ENCODE measurements at places on chromosomes 13 and 19.

DNA sequence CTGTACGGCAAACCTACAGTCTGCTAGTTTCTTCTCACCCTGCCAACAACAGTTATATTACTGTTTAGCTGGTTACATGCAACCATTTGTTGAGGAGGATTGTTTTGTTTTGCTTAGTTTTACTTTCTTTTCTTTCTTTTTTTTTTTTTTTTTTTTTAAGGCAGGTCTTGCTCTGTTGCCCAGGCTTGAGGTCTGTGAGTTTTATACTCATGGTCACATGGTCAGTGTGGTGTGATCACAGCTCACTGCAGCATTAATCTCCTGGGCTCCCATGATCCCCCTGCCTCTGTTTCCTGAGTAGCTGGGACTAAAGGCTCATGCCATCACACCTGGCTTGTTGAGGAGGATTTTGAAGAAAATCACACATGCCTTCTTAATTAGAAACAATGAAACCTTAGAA is 505.6 kb downstream of the GPC5 start:
- DNase-seq, result no peak

DNA sequence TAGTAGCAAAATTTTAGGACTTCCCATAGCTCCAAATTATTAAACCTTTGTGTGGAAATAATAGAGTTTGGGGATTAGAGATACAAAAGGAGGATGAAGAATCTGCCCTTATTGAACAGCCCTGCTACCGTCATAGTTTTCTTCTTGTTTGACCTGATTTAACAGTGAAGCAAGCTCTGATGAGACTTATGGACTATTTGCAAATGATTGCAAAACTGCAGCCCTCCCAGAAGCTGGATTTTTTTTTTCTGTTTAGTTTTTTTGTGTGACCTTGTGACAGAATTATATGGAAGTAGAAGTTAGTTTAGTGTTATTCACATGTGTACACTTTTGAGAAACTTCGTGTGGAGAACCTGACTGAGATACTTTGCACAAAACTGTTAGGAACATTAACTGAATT is 267.8 kb downstream of the KCNRG start:
- no peak for DNase-seq

- DNase-seq, result no peak
These were observed 60.3 kb downstream of the CCDC70 start for GRCh38 chr13:51921790-51922740.

GRCh38 chr13:95226050-95226449 is 75.2 kb downstream of the ABCC4 start:
- DNase-seq, result no peak

DNA sequence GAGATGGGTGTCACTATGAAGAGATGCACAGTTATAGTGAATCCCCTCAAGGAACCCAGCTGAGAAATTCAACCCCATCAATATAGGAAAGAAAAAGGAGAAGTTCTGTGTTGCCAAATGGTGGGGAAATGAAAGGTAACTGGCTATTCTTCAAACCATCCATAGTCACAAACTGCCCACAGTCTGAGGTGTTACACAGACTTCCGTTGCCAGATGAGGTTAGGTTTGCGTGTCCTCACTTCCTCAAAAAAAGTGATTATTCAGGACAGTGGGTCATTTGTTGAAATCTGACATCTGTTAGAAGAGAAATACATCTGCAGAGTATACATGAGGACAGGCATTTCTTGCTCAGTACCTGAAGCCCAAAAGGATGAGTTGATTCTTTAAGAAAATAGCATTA is 9.0 kb downstream of the SIGLEC5 start:
- DNase-seq, result no peak

DNA sequence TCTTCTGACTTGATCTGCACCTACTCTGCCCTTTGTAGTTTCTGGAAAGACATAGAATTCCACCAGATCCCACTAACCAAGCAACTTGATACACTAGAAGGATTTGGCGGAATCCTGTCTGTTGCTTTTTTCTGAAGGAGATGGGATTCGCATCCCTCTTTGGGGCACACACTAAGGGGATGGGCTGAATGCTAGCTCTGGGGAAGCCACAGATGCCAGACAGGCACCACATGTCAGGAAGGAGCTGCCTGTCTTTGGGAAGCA is 52.1 kb downstream of the SERP2 start:
- DNase-seq, result no peak

DNA sequence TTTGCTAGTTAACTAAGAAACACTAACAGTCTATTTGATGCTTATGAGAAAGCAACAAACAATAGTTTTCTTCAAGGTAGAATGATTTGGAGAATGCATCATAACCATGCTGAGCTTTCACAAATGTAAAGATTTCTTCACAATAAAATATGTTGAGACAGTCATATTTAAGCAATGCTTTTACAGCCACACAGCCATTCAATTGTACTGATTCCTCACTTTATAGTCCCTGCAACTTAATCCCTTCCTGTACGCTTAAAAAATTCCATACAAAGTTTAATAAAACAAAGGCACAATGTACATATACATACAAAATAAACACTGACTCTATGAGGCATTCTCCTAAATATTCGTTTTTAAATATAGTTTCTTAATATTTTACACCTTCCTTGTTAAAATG is 4.7 kb upstream of the ACOD1 start:
- no peak for DNase-seq

DNA sequence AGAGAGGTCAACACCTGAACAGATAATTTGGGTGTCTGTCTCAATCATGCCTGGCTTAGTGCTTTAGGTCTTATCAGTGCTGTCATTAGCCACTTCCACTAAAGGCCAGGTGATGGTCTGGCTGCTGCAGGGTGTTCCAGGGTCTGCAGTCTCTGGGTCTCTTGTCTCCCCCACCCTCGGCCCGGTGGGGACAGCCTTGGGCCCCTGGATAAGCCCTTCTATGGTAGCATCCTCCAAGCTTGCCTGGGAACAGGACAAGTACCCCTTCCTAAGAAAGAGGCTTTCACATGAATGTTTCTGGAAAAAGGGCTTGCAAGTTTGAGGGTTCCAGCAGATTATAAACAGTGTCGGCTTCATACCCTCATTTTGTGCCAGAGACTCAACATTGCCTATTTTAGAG is 29.3 kb upstream of the ZNF536 start:
- DNase-seq, result no peak

DNA sequence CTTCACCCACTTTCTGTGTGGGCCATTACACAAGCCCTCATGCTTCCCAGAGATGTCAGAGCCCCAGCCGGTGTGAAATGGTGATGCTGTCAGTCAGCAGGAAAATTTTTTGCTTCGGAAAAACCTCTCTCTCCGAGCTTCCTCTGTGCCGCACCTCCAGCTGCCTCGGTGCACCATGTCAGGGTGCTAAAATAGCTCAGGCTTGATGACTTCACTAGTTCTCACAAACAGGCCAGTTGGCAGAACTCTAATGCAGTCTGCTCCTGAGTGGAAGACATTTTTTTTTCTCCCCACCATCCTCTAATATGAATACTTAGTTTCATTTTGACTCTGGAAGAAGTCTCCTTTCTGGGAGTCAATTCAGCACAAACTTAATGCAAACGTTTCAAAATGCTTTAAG is 71.3 kb downstream of the KLF12 start:
- DNase-seq, result no peak

DNA sequence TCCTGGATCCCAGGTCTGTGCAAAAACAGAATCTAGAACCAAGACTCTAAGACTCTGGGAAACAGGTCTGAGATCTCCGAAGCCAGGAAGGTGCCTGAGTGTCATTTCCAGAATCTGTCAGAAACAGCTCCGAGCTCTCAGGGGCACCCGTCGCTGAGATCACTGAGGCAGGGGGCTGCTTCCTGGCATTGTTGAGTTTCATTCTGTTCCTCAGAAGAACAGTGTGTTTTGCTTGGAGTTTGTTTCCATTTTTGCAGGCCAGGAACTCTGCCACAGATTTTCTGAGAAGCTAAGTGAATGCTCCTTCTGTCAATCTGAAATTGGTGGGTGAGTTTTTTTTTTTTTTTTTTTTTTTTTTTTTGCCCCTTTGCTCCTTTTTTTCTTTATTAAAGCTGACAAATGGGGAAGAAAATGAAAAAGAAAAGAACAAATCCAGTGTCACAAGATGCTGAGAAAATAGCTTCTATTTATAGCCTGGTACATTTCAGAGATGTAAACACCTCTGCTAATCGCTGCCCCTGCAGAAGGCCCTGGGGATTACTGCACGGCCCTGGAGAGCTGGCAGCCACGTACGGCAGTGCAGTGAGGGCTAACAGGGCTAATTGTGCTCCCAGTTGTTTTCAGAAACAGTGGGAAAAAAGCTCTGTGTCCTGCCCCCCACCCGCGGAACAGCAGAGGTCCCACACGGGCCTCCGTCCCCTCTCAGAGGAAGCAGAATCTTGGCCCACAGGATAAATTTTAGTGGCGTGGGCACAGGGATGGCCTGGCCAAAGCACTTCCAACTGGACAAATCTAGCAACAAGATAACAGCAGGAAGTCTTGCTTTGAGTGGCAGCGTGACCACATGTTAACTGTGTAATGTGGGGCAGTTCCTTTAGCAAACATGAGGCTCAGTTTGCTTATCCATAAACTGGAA is 237.6 kb upstream of the IRS2 start:
- DNase-seq, result no peak

DNA sequence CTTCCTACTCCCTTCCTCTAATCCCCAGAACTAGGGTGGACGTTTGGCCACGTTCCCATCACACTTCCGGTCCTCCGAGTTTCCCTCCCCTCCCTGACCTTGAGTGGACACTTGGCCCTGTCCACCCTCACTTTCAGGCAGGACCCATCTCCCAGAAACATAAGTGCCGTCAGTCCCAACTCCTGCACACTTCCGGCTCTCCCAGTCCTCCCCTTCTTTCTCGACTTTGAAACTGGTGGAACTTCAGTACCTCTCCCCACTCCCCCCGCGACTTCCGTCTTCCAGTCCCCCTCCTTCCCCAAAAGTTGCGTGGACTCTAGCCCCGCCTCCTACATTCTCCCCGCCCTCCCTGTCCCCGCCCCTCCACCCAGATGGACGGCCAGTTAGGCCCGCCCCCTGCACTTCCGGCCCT is 278 bp upstream of the ZNF274 start:
- DNase-seq, result no peak

GRCh38 chr13:73754727-73755292 is 379.4 kb downstream of the KLF12 start:
- DNase-seq, result peak; percentile 13

- no peak for DNase-seq
These were observed 10.2 kb downstream of the TICAM1 start for GRCh38 chr19:4821265-4821664.

All from urothelium cell line (cell line).